ENCODE measurements at places on chromosomes 1 and 21.

GRCh38 chr1:45998020-45998617 is 134.3 kb downstream of the PIK3R3 start:
- no peak for DNase-seq

- no peak for DNase-seq
Observed at GRCh38 chr1:15388201-15388880, 21.3 kb upstream of the EFHD2 start.

- no peak for DNase-seq
Observed at GRCh38 chr1:229132706-229133105, 138.2 kb upstream of the RAB4A start.

DNA sequence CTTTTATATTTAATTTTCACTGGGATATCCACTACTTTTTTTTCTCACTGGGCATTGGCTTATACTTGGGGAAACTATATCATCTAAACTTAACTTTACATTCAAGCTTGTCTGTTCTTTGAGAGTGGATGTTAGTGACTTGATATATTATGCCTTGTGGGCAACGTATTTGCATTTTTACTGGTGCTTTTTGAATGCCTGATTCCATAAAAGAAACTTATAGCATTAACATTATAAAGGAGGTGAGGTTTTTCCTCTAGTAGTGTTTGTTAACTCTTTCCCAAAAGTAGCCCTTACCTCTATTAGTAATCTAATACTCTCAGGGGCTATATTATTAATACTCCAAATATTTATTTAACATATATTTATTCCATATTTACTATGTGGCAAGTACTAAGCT is 416.5 kb downstream of the PLA2G4A start:
- no peak for DNase-seq

DNA sequence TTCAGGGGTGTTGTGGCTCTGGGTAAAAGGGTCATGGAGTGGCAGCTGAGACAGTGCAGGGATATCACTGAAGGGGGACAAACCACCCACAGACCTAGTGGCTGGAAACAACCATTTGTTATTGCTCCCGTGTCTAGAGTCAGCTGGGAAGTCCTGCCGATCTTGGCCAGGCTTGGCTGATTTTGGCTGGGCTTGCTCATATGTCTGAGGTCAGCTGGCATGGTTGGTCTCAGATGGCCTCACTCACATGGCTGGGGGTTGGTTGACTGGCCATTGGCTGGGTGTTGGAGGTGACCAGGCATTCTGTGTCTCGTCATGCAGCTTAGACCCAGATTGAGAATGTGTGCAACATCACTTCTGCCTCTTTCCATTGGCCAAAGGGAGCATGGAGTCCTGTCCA is 203.8 kb upstream of the POU3F1 start:
- DNase-seq = no peak

GRCh38 chr1:235739124-235739523 is 89.5 kb upstream of the GNG4 start:
- no peak for DNase-seq

DNA sequence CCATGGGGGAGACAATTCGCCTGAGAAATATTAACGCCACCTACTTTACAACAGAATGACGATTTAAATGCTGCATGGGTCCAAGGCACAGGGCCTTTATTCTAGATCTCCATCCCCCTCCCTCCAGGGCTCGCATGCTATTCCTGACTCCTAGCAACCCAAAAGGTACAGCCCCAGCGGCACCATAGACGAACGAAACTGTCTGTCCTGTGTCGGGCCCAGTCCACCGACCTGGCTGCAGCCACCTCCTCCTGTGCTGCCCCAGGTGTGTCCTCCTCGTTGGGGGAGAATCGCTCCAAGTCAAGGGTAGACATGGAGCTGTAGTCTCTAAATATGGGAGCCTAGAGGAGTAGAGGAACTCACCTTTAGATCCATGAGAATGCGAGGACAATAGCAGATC is 196.5 kb downstream of the TOMM20 start:
- DNase-seq = no peak

GRCh38 chr1:78599294-78599693 is 21.0 kb upstream of the IFI44L start:
- no peak for DNase-seq

DNA sequence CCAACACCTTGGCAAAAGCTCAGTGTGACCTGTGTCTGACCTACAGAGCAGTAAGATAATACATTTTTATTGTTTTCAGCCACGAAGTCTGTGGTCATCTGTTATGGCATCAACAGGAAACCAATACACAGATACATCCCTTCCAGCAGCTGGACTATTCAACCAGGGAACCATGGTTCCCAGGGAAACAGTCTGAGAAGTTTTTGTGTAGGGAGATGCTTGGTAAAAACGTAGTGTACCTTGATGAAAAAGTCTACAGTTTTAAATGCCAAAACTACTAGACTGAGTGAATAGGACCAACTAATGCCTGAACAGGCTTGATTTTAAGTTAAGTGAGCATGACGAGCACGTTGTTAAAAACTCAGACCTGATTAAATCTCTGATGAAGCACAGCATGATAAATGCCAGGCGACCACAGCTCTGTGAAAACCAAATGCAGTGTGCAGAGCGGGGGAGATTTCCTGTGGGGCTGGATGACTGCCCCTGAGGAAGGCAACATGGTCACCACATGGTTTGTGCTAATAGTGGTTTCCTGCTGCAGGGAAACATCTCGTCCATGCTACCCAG is 228.9 kb downstream of the TNR start:
- no peak for DNase-seq

DNA sequence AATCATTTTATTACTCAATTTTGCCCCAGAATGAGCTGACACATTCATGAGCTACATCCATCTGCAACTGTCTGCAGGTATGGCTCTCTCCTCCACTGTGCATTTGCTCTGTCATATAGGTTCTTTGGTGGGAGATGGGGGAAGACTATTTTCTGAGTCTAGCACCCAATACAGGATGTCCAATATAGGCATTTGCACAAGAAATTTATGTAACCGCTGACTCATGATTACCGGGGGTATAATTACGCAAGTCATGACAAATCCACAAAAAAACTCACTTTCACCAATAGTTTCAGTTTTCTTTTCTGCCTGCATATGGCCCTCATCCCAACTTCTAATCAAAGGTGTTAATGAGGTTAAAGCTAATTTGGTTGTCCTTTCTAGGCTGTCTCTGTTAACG is 17.5 kb upstream of the VSIG8 start:
- no peak for DNase-seq

- DNase-seq = peak; percentile 99
Observed at GRCh38 chr1:108746382-108747170, at the start of gene STXBP3. Gene STXBP3, plus strand, starts transcription at chr1:108746674. Its CDS starts 64 bp downstream, at chr1:108746738.

- no peak for DNase-seq
Observed at GRCh38 chr1:83900524-83900923, 98.4 kb downstream of the TTLL7 start.

- peak; percentile 84 for DNase-seq
Observed at GRCh38 chr1:11838349-11839272, 9.0 kb downstream of the NPPA start.

- DNase-seq = no peak
Observed at GRCh38 chr1:19074902-19075721, 118.6 kb upstream of the IFFO2 start.

DNA sequence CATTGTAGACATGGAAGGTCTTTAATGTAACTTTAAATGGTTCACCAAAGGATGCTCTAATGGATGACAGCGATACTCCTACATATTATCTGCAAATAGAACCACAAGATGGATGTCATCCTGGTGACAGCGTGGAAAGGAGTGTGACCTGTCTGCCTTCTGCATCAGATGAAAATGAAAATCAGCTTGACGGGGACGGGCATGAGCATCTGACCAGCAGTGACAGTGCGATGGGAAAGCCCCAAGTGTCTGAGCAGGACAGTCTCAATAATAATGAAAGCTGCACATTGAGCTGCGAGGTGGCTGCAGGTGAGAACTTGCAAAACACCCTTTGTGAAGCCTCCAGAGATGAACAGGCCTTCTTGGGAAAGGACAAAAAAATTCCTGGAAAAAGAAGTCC is 25.2 kb downstream of the CNST start:
- DNase-seq = no peak

DNA sequence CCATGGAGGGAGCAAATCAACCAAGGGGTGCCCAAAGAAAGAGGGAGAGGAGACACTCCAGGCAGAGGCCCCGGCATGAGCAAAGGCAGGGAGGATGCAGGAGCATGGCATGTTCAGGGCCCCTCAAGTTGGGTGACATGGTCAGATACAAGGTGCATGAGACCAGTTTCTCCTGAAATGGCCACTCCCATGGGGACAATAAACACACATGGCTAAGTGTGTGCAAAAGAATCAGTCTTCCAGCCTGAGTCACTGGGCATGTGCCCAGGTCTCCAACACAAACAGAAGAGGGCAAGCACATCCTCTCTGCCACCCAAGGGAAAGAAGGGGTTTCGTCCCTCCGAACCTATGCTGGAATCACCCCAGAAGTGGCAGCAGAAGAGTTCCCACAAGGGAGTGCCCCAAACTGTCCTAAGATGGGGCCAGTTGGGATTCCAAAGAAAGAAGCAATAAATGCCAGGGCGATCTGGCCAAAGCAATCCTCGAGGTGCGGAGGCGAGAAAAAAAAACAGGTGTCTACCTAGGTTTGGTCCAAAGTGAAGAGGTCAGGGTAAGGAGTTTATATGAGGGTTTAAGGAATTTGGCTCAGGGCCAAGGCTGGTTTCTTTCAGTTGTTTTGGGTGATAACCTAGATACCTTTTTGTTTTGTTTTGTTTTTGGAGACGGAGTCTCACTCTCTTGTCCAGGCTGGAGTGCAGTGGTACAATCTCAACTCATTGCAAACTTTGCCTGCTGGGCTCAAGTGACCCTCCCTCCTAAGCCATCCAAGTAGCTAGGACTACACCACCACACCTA is 13.2 kb downstream of the CASP9 start:
- no peak for DNase-seq

DNA sequence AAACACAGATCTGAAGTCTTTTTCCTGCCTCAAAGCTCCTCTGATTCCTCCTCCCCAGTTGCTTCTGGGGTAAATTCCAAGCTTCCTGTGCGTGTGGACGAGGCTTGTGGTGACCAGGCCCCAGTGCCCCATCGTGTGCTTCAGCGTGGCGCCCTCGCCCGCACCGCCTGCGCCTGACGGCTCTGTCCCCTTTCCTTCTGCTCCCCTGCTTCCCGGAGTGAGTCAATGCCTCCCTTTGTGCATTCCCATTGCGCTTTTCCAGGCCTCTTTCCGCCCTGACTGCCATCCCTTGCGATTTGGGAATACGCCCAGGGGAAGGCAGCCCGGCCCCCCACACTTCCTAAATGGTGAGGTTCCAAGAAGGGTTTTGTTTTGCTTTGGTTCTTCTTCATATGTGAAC is 36.3 kb downstream of the FAAP20 start:
- DNase-seq = no peak

GRCh38 chr1:98939471-98939870 is 65.2 kb downstream of the PLPPR5 start:
- no peak for DNase-seq

DNA sequence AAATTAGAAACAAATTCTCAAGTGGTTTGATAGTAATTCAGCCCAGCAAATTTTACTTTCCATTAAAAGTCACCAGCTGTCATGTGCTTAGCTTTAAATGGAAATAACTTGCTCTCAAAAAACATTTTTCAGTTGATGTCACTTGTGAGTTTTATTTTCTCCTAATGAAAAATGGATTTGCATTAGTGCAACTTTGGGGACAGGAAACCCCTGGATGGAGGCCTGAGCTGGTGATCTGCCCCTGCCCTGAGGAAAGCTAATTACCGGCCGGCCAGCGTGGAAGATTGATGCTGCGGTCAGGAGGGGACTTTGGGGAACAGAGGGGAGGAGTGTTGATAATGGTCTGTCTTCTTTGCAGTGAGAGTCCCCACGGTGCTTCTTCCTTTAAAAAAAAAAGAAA is 66.8 kb upstream of the ANGPTL1 start:
- no peak for DNase-seq

DNA sequence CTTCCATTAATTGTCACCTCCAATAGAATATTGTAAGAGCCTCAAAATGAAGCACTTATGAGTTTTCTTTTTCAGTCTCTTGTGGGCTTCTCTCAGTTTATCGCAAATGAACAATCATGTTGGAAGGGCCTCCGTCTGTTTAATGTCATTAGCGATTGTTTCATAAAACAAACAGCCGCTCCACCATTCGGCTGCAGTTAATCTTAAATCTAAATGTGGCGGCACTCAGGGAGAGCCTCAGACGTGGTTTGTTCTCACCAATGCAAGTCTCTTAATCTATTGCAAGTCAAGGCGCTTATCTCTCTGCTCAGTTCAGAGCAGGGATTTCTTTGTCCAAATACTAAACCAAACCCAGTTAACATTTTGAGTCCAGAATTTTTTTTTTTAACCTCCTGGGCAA is 34.9 kb upstream of the ESRRG start:
- no peak for DNase-seq

DNA sequence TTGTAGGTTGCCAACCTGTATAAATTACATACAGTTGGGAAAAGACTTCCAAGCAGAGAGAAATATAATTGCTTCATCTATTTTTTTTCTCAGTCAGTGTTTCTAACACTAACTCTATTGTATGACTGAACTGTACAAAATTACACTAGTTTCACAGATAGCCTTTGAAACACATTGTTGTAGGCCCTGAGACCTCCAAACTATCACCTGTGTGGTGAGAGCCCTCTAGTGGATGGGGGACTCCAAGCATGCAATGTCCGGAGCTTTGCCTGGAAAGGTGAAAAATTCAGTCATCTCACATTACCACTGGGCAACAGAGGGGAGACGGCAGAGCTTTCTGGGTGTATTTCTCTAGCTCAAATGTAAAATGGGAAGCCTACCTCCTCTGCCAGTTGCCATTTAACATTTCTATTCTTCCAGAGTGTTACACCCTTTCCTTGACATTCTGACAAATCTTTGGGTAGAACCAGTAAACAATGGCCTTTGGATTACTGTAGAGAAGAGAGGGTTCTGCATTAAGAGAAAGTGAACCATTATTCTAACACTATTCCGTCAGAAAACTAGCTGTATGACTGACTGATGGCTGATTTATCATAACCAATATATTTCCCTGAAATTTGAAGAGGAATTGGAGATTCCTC is 212.2 kb downstream of the LYPLAL1 start:
- peak; percentile 74 for DNase-seq

GRCh38 chr1:58896246-58897183 is 112.7 kb upstream of the JUN start:
- no peak for DNase-seq

- no peak for DNase-seq
Observed at GRCh38 chr1:30762152-30762929, 4.8 kb upstream of the LAPTM5 start.

- DNase-seq = no peak
Observed at GRCh38 chr1:107153014-107153413, 12.2 kb downstream of the NTNG1 start.

DNA sequence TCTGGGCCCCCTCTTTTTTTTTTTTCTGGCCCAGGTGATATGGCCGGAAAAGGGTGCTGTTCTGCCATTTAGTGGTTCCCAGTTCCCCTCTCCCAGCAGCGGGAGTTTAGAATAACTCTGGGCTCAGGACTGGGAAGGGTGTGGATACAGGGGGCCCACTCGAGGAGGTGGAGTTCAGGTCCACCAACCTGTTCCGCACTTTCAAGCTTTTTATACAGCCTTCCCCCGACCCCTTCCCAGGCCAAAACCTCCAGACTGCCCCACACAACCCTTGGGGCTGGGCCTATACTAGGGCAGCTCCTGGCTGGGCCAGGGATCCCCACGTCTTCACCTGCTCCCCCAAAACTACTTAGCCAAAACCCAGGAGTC is 402 bp downstream of the PLEKHG5 start:
- DNase-seq = no peak
